ENCODE measurements at places on chromosomes 11 and 22. TPM values are rescaled to one million over a fixed set of nuclear protein-coding genes. Genes with fewer than 3 reads are reported as not detected.
A peak's percentile ranks its signal among the peaks of the same experiment; 100 is the strongest.

DNA sequence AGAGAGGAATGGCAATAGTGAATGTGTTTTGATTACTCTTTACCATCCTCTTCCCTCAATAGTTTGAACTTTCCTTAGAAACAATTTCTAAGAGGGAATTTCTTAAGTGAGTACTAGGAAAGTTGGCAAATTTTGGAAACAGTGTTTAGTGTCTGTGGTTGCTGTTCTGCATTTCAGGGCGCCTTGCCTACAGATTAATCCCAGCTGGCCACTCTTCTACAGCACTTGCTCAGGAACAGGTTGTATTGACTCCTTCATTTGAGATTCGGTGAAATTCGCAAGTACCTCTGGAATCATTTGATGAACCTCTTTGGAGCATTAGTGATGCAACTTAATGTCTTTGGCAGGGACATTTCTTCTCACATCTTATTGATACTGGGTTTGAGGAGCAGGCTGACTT, 28.3 kb downstream of the JAM3 start:
- no peak overlapping the region for H3K27ac ChIP-seq
- no peak for DNase-seq
- no peak overlapping the region for H3K4me3 ChIP-seq
- peaks cover 7% of the 10 kb centered on the region for H3K4me1 ChIP-seq
- no peaks in the 10 kb centered on the region for H3K27me3 ChIP-seq

GRCh38 chr11:75602951-75603350, 40.9 kb downstream of the SERPINH1 start:
- H3K4me3 ChIP-seq: no peak overlapping the region
- no peaks in the 10 kb centered on the region for H3K36me3 ChIP-seq
- H3K27ac ChIP-seq: no peak overlapping the region
- no peaks in the 10 kb centered on the region for H3K4me1 ChIP-seq
- no peak for DNase-seq

Gene GPHA2
- total RNA-seq: not detected

Gene WBP2NL
- 0.50 TPM for total RNA-seq

Gene RSF1
- total RNA-seq: 54.2 TPM

DNA sequence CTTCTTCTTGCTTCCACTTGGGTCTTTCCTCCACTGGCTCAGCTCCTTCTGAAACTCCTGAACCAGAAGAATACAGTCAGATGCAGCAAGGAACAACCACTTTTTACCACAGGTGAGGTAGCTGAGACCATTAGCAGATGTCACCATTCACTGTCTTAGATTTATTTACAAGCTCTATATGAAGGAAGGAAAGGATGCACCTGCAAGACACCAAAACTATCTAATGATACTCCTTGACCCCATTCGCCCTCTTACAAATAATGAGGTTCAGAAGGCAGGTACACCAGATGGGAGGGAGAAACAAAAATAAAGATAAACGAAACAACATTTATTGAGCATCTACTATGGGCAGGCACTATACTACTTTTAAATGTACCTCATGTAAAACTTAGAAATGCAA, 10.3 kb downstream of the TFIP11 start:
- H3K4me3 ChIP-seq: no peak overlapping the region
- H3K36me3 ChIP-seq: peaks cover 47% of the 10 kb centered on the region
- H3K27ac ChIP-seq: no peak overlapping the region
- peaks cover 17% of the 10 kb centered on the region for H3K4me1 ChIP-seq
- H3K27me3 ChIP-seq: no peaks in the 10 kb centered on the region
- no peak for DNase-seq

GRCh38 chr11:35043936-35044335, 95.0 kb upstream of the CD44 start:
- peaks cover 76% of the 10 kb centered on the region for H3K4me1 ChIP-seq
- H3K36me3 ChIP-seq: peaks cover 7% of the 10 kb centered on the region
- DNase-seq: peak; percentile 44
- H3K27me3 ChIP-seq: peaks cover 2% of the 10 kb centered on the region

Gene DEPDC7
- total RNA-seq: 2.5 TPM

Gene TRIM6
- total RNA-seq: 2.1 TPM

GRCh38 chr11:8068605-8069221, 12.3 kb upstream of the TUB start:
- DNase-seq: no peak
- H3K27me3 ChIP-seq: peaks cover 21% of the 10 kb centered on the region
- no peaks in the 10 kb centered on the region for H3K36me3 ChIP-seq

- peak; percentile 23 for DNase-seq
- H3K27me3 ChIP-seq: no peaks in the 10 kb centered on the region
- peak overlapping the region; percentile 100 for H3K27ac ChIP-seq
- H3K4me3 ChIP-seq: peak overlapping the region; percentile 58
Observed at GRCh38 chr11:128494418-128495332, 92.7 kb downstream of the ETS1 start.

DNA sequence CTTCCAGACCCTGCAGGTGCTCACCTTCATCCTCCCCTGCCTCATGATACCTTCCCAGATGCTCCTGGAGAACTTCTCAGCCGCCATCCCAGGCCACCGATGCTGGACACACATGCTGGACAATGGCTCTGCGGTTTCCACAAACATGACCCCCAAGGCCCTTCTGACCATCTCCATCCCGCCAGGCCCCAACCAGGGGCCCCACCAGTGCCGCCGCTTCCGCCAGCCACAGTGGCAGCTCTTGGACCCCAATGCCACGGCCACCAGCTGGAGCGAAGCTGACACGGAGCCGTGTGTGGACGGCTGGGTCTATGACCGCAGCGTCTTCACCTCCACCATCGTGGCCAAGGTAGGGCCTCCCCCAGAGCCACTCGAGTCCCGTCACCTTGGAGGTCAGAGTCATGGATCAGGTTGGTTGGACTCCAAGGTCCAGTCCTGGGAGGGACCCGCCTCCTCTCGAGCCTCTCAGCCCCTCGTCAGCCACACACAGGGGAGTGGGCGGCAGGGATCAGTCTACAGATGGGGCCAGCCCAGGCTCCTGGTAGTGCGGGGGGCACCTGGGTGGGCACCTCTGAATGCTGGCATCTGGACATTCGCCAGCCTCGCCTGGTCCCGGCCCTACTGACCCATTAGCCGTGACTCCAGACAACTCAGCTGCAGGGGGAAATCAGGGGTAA, 34.8 kb upstream of the SLC22A12 start:
- no peak overlapping the region for H3K4me3 ChIP-seq
- H3K4me1 ChIP-seq: no peaks in the 10 kb centered on the region
- no peak overlapping the region for H3K27ac ChIP-seq

Gene CCDC73
- not detected for total RNA-seq

DNA sequence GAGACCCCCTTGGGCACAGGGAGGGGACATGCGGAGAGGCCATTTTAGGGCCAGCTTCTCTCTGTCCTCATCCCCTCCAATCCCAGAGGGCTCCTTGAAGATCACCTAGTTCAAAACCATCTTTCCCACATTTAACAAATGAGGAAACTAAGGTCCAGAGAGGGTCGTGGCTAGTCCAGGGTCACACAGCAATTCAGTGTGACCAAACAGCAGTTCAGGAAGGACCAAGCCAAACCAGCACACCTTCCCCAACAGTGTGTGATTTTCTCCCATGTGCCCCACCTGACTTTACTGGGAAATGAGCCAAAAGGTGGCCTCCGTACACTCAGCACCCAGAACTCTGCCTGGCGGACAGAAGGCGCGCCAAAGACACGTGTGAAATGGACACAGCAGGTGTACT, 51.3 kb downstream of the CACNA1I start:
- DNase-seq: no peak
- no peak overlapping the region for H3K4me3 ChIP-seq
- H3K27ac ChIP-seq: no peak overlapping the region
- no peaks in the 10 kb centered on the region for H3K36me3 ChIP-seq

DNA sequence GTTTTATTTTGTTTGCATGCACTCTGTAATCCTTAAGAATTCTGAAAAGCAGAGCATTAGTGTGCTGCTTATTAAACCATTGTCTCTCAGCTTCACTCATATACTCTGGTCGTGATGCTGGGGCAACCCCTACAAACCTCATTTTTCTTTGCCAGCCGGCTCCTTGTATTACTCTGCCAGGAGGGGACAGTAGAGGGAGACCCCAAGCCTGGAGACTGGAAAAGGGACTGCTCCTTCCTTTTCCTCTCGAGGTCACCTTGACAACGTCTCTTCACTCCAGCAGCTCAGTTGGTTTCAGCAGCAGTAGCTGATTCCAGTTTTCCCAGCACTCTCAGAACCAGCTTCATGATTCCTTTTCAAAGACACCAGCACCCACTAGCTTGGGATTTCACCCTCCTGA, 2.8 kb upstream of the JHY start:
- no peaks in the 10 kb centered on the region for H3K36me3 ChIP-seq
- no peak overlapping the region for H3K27ac ChIP-seq
- H3K4me1 ChIP-seq: peaks cover 19% of the 10 kb centered on the region
- peaks cover 1% of the 10 kb centered on the region for H3K27me3 ChIP-seq

Gene OR2AG1
- not detected for total RNA-seq

- H3K36me3 ChIP-seq: peaks cover 3% of the 10 kb centered on the region
- H3K4me1 ChIP-seq: peaks cover 13% of the 10 kb centered on the region
- no peaks in the 10 kb centered on the region for H3K27me3 ChIP-seq
- DNase-seq: no peak
- no peak overlapping the region for H3K27ac ChIP-seq
- no peak overlapping the region for H3K4me3 ChIP-seq
Observed at GRCh38 chr22:49914256-49914655, 4.0 kb downstream of the ALG12 start.

DNA sequence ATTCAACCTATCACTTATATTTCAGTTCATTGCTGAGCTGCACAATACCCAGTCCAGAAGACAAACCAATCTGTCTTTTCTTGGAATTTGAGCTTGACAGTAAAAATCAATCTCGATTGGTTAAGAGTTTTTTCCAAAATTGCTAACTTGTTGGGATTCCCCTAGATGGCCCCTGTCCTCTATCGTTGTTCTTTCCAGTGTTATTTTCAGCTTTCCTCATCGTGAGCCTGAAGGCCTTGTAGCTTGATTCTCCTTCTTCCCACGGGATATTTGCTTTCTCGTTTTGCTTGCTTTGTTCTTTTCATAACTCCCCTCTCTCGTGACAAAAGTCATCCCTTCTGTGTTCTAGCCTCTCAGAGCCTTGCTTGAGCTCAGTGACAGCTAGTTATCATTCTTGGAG, 3.1 kb downstream of the OR8B8 start:
- DNase-seq: no peak
- H3K27me3 ChIP-seq: peaks cover 25% of the 10 kb centered on the region
- no peaks in the 10 kb centered on the region for H3K4me1 ChIP-seq

- DNase-seq: no peak
- no peak overlapping the region for H3K27ac ChIP-seq
- H3K36me3 ChIP-seq: no peaks in the 10 kb centered on the region
- H3K4me3 ChIP-seq: no peak overlapping the region
- no peaks in the 10 kb centered on the region for H3K27me3 ChIP-seq
Observed at GRCh38 chr11:95453616-95454171, 222.7 kb upstream of the SESN3 start.

GRCh38 chr11:69297787-69298266, 3.9 kb downstream of the MYEOV start:
- H3K27me3 ChIP-seq: no peaks in the 10 kb centered on the region
- DNase-seq: peak; percentile 25
- H3K4me3 ChIP-seq: peak overlapping the region; percentile 2
- H3K4me1 ChIP-seq: peaks cover 51% of the 10 kb centered on the region
- no peak overlapping the region for H3K27ac ChIP-seq

Gene HTATIP2
- 78.3 TPM for total RNA-seq

DNA sequence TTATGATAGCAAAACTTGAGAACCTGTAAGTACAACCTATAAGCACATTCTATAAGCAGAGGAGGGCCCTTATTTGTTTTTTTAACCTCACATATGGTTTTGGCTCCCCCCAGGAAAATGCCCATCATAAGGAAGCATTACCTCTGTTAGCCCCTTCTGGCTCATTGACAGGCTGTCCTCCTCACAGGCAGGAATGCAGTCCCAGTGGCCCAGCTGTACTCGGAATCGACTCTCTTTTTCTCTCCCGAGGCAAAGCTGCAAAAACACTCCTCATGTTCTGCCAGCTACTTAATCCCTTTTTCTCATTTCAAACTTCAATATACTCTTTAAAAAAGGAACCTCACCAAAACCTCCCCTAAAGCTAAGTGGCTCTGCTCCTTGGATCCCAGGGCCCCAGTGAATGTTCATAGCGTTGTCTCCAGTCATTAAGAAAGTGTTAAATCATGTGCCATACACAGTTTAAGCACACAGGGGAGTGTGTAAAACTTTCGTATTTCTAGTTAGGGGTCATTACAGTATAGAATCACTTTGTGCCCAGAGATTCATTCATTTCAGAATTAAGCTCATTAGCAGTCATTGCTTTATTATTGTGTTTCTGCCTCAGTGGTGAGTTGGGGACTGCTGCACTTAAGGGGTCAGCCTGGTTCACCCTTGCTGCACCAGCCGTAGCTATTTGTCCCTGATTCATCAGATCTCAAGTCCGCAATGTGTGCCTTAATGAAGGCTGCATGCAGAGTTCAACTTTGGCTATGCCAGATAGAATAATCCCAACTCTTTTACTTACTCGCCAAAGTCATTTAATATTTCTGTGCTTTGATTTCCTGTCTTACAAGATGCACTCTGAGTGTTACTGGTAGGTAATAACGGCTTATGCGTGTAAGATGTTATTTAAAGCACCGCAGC, 57.6 kb downstream of the JRKL start:
- H3K27me3 ChIP-seq: peaks cover 5% of the 10 kb centered on the region
- H3K4me3 ChIP-seq: no peak overlapping the region
- H3K27ac ChIP-seq: no peak overlapping the region
- no peak for DNase-seq
- H3K4me1 ChIP-seq: no peaks in the 10 kb centered on the region
- H3K36me3 ChIP-seq: no peaks in the 10 kb centered on the region

DNA sequence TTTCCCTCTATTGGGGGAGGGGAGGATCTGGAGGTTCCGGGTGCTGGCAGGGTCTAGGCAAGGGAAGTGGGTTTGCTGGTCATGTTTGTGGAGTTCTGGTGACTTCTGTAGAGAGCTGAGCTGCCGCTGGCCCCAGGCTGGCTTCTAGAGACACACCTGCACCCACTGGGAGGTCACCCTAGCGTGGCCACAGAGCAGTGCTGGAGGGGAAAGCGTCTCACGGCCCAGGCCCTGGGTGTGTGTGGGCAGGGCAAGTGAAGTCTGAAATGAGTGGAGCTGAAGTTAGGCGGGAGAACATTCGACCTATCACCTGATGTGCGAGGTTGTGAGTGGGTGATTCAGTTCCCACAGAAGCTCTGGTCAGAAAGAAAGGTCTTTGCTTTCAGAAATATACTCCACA, 27.9 kb downstream of the SMIM38 start:
- H3K36me3 ChIP-seq: no peaks in the 10 kb centered on the region
- H3K27me3 ChIP-seq: no peaks in the 10 kb centered on the region
- no peak overlapping the region for H3K4me3 ChIP-seq
- H3K4me1 ChIP-seq: no peaks in the 10 kb centered on the region
- H3K27ac ChIP-seq: no peak overlapping the region

Gene DGAT2
- total RNA-seq: 4.2 TPM

Gene MS4A1
- total RNA-seq: 0.35 TPM

Gene LMNTD2
- total RNA-seq: 4.5 TPM

Gene FOLH1
- not detected for total RNA-seq

Gene C11orf87
- total RNA-seq: not detected

Data from activated naive CD4-positive, alpha-beta T cell treated with anti-CD3 and anti-CD28 coated beads for 36 hours (primary cell).